Stimulated activated CD8-positive, alpha-beta memory T cell treated with anti-CD3 and anti-CD28 coated beads, Interleukin-4, amount 100 ng/mL, for 1 hour (primary cell): ENCODE measurements at places on chromosomes 7 and 10.

DNA sequence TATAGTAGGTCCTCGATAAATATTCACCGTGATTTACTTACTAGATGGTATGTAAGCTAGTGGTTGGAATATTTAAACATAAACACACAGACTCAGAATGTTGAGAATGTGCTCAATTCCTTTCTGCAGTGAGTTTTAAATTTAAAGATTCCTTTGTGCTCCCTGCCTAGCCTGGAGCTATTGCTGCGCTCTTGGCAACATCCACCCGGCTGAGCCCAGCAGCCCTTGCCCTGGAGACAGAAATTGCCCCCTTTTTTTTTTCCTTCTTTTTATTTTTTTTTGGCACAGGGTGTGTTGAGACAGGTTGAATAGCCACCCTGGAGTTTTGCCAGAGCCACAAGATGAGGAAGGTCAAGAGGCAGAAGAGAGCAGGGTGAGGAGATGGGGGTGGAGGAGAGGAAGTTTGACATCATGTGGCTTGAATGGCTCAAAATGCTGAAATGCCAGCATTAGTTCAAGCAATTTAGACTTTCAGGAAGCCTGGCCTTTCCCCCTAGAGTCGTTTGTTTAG, 180.8 kb downstream of the PRKCQ start:
- DNase-seq = no peak

DNA sequence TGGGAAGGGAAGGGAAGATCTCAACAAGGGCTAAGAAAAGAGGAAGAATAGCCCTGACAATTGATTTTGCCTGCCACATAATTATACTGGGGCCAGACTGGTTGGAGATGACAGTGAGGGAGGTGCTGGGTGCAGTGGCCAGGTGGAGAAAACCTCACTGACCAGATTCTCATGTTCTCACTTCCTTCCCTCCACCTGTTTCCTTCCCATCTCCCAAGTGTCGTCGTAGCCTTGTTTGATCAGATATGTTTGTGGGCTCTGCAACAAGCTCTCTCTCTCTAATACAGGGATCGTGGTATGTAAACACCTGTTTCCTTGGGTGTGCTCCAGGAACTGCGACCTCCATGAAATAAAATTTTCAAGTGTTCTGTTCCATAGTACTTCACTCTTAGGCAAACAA, 60.2 kb downstream of the VCL start:
- no peak for DNase-seq

GRCh38 chr10:120184547-120185337, 272.3 kb upstream of the PLPP4 start:
- DNase-seq = no peak

DNA sequence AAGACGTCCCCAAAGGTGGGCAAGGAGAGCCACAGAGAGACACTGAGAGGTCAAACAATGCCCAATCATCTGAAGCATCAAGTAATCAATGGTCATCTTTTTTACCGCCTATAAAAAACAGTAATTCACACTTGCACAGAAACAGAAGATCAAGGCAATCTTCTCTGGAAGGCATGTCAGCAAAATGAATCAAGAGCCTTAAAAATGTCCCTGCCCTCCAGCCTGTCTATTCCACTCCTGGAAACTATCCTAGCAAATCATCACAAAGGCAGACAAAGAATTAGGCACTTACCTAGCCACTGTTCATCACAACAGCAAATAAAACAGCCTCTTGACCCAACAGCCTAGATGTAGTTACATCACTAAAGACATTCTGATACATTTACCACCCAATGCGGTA, 48.9 kb downstream of the FAM53B start:
- DNase-seq = no peak

DNA sequence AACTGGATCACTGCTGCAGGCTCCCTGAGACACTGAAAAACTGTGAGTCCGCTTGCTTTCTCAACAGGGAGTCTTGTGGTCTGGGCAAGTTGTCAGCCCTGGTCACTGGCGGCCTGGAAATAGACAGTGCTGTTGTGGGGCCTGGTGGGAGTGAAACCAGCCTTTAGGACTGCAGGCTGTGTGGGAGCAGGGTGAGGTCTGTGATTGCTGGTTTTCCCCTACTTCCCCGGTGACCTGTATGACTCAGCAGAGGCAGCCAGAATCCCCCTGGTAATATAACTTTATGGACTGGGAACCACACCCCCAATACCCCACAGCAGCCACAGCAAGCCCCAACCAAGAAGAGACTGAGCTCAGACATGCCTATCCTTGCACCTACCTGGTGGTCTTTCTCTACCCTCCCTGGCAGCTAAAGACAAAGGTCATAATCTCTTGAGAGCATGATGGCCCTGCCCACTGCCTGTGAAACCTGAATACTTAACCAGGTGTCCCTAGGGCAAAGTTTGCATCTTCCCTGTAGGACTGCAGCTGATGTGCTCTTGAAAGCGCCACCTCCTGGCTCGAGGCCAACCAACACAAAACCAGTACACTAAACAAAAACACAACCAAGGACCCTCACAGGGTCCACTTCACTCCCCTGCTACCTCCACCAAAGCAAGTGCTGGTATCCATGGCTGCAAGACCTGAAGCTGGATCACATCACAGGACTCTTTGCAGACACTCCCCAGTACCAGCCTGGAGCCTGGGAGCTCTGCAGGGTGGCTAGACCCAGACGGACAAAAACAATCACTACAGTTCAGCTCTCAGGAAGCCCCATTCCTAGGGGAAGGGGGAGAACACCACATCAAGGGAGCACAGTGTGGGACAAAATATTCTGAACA, 7.2 kb upstream of the ADAM22 start:
- no peak for DNase-seq

GRCh38 chr10:119595676-119596515, 868 bp downstream of the TIAL1 start:
- peak; percentile 31 for DNase-seq

DNA sequence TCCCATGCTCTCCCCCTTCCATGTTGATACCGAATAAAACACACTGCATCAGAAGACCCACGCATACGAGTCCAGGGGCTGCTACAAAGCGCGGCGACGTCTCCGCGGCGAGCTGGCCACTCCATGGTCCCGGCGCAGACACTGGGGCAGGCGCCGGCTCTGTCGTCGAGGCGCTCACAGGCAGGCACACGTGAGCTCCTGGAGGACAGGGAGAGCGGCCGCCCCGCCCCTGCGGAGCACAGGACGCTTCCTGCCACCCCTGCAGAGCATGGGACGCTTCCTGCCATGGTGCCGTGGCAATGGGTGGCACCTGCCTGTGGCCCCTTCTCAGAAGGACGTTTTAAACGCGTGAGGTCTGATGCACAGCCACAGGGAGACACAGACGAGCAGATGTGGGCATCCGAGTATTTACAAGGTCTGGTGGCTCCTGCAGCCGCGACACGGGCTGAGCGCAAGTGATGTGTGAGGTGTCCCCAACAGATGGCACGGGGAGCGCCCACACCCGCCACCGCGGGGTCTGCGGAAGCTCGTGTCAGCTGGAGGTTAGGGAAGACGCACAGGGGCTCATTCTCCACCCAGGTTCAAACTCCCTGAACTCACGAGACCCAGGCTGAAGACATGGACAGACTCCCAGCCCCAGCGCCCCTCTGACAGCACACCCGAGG, 21.4 kb upstream of the GPR146 start:
- no peak for DNase-seq

GRCh38 chr10:130887170-130887569, 424.4 kb downstream of the TCERG1L start:
- DNase-seq = no peak

DNA sequence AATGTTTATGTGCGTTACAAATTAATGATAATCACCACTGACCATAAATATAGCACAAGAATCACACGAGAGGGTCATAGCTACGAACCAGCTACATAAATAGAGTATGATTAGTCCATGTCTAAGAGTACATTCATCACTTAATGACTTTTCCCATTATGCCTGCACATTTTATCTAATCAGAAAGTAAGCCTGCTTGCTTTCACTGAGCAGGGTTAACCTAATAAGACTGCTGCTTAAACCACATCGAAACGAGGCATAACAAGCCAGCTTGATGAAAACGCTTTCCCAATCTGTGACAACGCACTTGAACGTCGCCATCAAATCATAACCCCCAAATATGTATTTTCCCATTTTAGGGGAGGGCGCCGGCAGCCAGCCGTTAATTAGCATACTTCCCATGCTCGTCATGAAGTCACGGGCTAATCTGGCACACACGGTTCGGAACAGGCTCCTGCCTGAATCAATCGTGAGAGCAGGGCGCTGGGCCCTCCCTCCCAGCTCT, 71.5 kb downstream of the EBF3 start:
- DNase-seq = no peak

GRCh38 chr7:52909131-52909530, 126.3 kb upstream of the POM121L12 start:
- no peak for DNase-seq

GRCh38 chr7:130648580-130648979, 20.0 kb downstream of the COPG2 start:
- DNase-seq = no peak

GRCh38 chr10:36534471-36535002, 590.9 kb upstream of the ANKRD30A start:
- DNase-seq = no peak

- DNase-seq = no peak
Observed at GRCh38 chr10:63286340-63286739, 153.2 kb downstream of the NRBF2 start.

GRCh38 chr10:112139176-112139575, 44.4 kb downstream of the GPAM start:
- no peak for DNase-seq

GRCh38 chr10:80465839-80466590, 11.9 kb downstream of the TSPAN14 start:
- no peak for DNase-seq

DNA sequence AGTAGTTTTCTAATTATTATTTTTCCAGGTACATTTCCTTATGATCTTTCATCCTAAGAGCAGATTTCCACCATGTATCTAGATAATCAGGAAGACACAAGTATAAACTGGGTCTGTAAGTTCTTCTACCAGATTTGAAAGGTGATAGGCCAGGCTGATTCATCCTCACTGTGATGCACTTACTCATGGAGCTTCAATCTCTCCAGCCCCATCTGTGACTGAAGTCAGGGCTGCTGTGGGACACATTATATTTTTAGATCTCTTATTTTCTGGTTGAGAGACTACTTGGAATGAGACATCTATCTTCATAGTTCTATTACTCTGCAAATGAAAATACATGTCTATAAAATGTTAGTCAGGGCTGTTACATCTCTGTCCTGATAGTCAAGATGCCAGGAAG, 85.5 kb upstream of the SLC25A13 start:
- no peak for DNase-seq

- no peak for DNase-seq
Observed at GRCh38 chr10:101367569-101368453, 13.8 kb downstream of the BTRC start.

GRCh38 chr10:4201866-4202825, 417.1 kb upstream of the KLF6 start:
- DNase-seq = no peak

- DNase-seq = no peak
Observed at GRCh38 chr10:100022403-100022802, 12.7 kb upstream of the DNMBP start.

- no peak for DNase-seq
Observed at GRCh38 chr7:115910541-115911164, 119.9 kb downstream of the TFEC start.

DNA sequence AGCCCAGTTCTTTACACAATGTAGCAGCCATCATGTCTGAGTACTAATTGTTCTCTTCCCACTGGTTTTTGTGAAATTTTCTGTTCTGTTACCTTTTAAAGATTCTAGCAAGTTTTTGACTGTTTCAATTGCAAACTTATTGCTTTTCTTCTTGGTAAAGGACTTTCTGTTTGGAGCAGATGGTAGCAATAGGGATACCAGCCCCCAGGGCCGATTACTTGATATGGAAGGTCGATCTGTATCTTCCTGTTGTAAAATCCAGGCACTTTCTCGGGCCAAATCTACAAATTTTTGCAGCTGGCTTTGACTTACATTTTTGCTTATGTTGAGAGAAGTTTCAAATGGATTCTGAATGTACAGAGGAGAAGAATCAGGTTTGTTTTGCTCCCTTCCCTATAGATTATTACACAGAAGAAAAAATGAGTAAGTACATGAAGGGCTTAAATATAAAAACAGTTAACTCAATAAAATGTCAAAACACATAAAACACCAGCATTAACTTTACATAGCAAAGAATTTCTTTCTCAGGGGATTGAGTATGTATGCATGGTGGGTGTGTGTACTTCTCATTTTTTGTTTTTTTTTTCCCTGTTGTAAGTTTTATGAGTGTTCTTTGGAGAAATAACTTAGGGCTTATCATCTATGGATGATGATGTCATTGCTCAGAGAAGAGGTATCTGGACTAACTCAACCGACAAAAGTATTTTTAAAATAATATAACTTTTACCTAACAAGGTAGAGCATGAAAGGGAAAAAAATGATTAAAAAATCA, 35.3 kb downstream of the MTPAP start:
- DNase-seq = no peak

GRCh38 chr10:123530166-123530870, 135.8 kb upstream of the GPR26 start:
- DNase-seq = no peak

DNA sequence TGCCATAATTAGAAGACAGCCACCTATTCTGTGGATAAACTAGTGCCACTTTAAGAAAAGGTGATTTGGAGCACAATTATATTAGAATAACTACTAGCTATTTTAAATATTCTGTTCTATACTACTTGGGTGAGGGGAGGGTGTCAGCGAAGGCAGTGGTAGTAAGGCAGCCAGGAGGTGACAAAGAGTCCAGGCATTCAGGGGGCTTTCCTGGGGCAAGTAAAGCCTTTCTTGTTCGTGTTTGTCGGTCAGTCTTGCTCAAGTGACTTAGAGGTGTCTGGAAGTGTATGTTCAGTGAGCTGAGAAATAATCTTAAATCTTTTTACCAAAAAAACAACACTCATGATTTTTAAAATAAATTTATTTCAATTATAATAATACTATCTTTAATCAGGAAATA, 34.4 kb downstream of the ADD3 start:
- no peak for DNase-seq

- DNase-seq = no peak
Observed at GRCh38 chr7:23622506-23622925, 25.3 kb downstream of the CCDC126 start.

DNA sequence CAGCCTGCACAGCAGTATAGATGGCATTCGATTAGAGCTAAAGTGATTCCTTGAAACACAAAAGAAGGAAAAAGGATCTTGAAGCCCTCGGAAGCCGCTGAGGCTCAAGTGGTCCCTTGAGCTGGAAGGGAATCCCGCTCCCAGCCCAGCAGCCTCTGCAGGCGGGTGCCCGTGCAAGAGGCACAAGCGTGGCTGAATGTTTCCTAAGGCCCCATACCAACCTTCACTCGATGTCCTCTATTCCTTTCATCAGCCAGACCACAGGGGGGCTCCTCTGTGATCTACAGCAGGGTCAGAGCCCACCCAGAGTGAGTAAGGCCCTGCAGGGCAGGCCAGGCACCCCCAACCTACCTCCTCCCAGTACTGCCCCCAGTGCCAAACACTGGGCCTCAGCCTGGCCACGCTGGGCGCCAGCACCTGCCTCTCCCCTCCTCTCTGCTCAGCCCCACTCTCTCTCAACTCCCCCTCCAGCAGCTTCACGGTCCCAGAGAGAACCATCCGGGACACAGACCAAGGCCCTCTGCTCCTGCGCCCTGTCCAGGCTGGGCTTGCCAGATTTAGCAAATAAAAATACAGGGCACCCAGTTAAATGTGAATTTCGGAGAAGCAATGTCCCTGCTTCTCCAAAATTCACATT, 30.5 kb downstream of the EBF3 start:
- no peak for DNase-seq
